ENCODE measurements at places on chromosomes 2 and 18.

DNA sequence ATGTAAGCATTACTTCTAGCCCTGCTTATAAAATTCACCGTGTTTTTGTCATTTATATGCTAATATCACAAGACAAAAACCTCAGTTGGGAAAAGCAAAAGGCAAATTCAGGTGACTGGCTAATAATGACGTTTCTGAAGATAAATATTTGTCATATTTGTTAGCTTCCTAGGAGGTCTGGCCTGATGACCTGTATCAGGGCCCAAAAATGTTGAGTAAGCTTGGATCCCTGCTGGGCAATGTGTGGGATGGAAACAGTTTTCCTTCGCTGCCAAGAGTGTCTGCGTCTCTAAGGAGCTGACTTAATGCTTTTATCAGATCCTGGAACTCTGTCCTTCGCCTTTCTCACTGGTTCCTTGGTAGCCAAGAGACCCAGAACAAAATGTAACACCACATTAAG is 230.1 kb upstream of the PXDN start:
- no peak for DNase-seq

- DNase-seq = no peak
These were observed 138.4 kb downstream of the EIPR1 start for GRCh38 chr2:3238951-3239841.

DNA sequence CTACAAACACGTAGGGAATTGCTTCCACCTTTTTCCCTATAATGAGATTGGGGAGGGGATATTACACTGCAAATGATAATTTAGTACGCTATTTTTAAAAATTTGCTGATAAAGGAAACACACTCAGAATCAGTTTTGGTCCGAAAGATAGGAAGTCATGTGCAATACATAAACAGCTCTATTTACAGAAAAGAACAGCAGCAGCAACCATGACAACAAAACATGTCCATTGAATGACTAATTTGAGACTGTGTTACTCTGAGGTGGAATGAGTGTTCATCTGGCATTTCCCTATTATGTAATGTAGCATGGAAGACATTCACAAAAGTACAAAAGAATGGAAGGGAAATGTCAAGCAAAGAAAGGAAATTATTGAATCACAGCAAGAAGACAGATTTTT is 337.2 kb downstream of the NBAS start:
- DNase-seq = no peak

DNA sequence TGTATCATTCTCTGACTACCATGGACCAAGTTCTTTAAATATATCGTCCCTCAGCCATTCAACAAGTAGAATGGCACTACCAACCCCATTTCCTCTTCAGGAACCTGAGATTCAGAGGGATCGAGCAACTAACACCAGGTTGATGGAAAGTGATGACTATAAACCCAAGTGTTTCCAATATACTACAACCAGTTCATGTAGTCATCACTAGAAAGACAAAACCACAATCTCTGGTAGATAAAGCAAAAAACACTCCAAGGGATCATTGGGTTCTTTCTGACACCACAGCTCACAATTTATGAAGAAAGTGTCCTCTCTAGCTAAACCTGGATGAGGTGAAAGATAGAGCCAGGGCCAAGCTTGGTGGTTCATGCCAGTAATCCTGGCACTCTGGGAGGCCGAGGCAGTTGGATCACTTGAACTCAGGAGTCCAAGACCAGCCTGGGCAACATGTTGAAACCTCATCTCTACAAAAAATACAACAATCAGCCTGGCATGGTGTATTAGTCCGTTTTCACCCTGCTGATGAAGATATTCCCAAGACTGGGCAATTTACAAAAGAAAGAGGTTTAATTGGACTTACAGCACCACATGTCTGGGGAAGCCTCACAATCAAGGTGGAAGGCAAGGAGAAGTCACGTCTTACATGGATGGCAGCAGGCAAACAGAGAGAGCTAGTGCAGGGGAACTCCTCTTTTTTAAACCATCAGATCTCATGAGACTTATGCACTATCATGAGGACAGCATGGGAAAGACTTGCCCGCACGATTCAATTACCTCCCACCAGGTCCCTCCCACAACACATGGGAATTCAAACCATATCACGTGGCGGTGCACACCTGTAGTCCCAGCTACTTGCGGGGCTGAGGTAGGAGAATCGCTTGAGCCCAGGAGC is 2.2 kb downstream of the CD226 start:
- DNase-seq = no peak
